ENCODE measurements at places on chromosomes 12 and 14. TPM values are rescaled to one million over a fixed set of nuclear protein-coding genes. Genes with fewer than 3 reads are reported as not detected.

PGAM5 gene
- total RNA-seq, result 91.2 TPM

DNA sequence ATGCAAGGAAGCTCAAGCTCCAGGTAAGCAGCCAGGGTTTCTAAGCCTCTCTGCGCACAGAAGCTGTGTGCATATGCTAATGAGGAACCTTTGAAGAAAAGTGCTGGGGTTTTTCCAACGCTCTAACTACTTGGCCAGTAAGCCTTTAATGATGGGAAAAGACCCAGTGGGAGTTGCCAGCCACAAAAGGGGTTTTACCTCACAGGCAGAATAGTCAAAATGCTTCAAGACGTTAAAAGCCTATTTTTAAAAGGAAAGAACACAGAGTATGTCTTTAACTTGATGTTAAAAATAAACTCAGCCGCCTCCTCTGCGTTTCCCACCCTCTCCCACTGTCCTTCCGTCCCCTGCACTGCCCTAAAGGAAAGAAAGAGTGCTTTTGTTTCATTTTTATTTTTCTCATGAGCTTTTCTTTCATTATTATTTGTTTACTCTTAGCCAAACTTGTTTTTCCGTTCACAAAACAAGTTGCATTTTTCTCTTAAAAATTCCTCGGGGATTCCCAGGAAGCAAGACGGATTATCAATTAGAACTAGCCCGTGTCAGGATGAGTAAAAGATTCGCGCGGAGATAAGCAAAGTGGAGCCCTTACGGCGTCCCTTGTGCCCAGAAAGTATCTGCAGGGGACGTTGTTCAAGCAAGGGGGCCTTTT is 209.8 kb upstream of the NUDT4 start:
- no peak for DNase-seq

GRCh38 chr12:98352218-98352811 is 163.1 kb upstream of the TMPO start:
- DNase-seq, result no peak

DNA sequence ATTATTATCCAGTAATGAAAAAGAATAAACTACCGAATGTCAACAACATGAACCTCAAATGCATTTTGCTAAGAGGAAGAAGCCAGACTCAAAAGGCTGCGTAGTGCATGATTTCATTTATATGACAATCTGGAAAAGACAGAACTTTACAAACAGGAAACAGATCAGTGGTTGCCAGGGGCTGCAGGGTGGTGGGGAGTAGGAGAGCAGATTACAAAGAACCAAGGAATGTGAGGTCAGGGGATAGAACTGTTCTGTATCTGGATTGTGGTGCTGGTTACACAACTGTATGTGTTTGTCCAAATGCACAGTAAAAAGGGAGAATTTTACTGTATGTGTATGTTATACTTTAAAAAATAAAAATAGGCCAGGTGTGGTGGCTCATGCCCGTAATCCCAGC is 89.7 kb upstream of the MYL2 start:
- DNase-seq, result no peak

GRCh38 chr12:97061171-97061570 is 154.1 kb downstream of the NEDD1 start:
- no peak for DNase-seq

SPSB2 gene
- total RNA-seq, result 9.1 TPM

DNA sequence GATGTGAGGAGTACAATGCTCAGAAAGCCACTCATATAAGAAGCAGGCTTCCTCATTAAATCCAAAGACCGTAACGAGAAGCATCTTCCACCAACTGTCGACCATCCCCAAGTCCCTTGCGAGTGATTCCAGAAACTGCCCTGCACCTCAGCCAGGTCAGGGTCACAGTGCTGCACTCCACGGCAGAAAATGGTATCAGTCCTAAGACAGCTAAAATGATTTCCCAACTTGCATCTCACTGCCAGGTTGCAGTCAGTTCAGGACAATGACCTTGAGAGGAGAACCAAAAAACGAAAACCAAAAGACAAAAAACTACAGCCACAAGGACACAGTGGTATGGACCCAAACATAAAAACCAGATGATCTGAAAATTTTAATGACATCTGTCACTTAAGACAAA is 20.6 kb downstream of the SBNO1 start:
- no peak for DNase-seq

HOXC9 gene
- total RNA-seq, result 3.8 TPM

GRCh38 chr14:58171090-58171489 is 19.1 kb upstream of the ARMH4 start:
- DNase-seq, result peak; percentile 91

GRCh38 chr12:102539651-102540553 is 59.5 kb upstream of the IGF1 start:
- peak; percentile 83 for DNase-seq

GPX2 gene
- not detected for total RNA-seq

DNA sequence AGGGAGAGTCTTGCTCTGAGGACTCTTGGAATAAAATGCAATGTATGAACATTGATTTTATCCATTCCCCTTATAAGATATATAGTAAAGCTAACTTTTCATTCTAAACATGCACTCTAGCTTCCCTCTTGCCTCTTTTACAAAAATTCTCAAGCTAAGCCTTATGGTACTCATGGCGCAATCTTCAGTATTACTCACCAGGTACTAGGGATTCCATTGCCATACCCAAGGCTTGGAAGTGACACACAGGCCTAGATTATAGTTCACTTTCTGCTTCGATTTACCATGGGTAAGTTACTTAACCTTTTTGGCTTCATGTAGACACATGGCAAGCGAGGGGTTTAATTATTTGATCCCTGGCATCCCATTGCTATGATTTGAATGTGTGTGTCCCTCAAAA is 331.5 kb downstream of the LRIG3 start:
- no peak for DNase-seq

TAS2R13 gene
- total RNA-seq, result 0.35 TPM

DNA sequence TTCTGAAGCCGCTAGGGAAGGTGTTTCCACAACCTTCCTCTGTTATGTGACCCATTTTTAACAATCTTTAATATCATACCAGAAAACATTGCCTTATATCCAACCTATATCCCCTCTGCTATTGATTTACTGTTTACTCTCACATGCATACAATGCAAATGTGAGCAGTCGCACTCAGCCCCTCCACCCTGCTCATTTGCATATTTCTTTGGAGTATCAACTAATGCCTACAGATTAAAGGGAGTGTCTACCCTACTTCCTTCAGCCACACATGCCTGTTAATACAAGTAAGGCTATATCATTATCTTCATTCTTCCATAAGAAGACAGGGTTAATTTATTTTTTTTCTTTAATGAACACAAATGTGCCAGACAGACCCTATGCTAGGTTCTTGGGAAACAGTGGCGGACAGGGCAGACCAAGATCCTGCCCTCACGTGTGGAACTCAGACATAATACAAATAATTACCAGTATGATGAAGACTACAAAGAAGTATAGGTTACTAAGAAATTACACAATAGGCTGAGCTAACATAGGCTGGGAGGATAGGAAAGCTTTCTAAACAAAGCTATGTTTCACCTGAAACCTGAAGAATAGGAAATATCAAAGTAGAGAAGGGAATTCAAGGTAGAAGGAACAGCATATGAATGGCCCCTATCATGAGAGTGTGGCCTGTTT is 107.3 kb upstream of the MDM1 start:
- no peak for DNase-seq
